ENCODE measurements at places on chromosomes 13 and 19. TPM values are rescaled to one million over a fixed set of nuclear protein-coding genes. Genes with fewer than 3 reads are reported as not detected.

Gene ATP4B
- total RNA-seq = not detected

Gene PLPP2
- total RNA-seq = 13.0 TPM

Gene C3
- total RNA-seq = 27.8 TPM

Gene PROSER3
- total RNA-seq = 4.4 TPM

Gene KANK3
- 24.2 TPM for total RNA-seq

Gene SLC6A16
- 0.51 TPM for total RNA-seq

Gene GPR183
- 7.9 TPM for total RNA-seq

Gene ANGPTL4
- total RNA-seq = not detected

Gene SELENOV
- total RNA-seq = not detected

Gene NCAN
- total RNA-seq = under 0.01 TPM

Gene ZNF616
- total RNA-seq = 12.8 TPM

Gene CYP2S1
- 11.0 TPM for total RNA-seq
